ENCODE measurements at places on chromosomes 6 and 20.

- no peak for DNase-seq
Measured at GRCh38 chr20:58046311-58046710, 182.1 kb downstream of the ANKRD60 start.

DNA sequence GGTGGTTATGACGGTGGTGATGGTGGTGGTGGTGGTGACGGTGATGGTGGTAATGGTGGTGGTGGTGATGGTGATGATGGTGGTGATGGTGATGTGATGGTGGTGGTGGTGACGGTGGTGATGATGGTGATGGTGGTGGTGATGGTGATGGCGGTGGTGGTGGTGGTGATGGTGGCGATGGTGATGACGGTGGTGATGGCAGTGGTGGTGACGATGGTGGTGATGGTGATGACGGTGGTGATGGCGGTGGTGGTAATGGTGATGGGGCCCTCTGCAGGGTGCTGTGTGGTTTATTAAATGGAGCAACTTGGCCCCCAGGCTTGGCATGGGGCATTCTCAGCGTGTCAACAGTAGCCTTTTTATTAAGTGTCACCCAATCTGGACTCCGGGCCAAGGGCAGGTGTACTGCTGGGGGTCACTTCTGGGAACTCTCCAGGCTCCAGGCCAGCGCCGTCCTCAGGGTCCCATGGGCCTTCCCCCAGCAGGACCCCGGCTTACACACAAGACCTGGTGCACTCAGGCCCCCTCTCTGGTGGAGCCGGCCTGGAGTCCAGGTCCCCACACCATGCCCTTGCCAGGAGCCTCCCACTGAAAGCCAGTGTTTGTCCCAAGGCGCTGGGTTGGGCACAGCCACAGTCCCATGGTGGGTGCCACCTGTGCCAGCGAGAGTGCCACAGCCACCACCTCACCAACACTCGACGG lies 8.8 kb downstream of the CABLES2 start:
- no peak for DNase-seq

DNA sequence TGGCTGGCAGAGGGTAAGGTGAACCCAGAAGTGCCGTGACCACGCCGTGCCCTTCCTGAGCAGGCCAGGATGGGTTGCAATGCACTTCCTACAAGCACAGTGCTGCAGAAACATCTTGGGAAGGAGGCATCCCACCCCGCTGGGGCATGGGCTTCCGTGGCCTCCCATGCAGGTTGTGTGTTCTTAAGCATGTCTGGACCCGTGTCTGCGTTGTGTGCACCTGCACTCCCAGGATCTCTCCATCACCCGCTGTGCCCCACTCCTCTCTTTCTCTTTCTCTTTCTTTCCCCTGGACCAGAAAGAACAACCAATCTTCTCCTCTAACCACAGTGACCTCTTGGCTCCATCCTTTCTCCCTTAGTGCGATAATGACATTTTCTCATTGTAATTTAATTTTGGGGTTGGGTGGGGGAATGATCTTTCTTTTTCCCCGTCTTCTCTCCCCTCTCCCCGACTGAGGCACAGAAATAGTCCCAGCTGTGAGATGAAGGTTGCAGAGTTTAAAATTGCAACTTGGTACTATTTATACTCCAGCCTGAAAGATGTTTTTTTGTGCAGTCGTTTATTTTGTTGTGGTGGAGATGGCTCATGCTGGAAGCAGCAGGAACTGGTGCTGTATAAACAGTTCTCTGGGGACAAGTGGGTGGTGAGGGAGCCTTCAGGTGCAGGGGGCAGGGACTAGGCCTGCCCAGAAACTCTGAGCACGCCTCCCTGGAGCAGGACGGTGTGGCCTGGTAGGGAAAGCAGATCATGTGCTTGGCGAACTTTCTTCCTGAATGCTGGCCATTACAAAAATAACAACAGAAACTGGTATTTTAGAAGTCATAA lies 20.5 kb downstream of the BCAS4 start:
- no peak for DNase-seq

GRCh38 chr20:36991703-36992102 lies 40.2 kb upstream of the SAMHD1 start:
- DNase-seq = no peak

All from amygdala (tissue), 56 donors.